ENCODE measurements at places on chromosomes 11 and 22.
A peak's percentile ranks its signal among the peaks of the same experiment; 100 is the strongest.

- peak; percentile 61 for DNase-seq
These were observed 1.1 kb downstream of the HYOU1 start for GRCh38 chr11:119055901-119056300.

DNA sequence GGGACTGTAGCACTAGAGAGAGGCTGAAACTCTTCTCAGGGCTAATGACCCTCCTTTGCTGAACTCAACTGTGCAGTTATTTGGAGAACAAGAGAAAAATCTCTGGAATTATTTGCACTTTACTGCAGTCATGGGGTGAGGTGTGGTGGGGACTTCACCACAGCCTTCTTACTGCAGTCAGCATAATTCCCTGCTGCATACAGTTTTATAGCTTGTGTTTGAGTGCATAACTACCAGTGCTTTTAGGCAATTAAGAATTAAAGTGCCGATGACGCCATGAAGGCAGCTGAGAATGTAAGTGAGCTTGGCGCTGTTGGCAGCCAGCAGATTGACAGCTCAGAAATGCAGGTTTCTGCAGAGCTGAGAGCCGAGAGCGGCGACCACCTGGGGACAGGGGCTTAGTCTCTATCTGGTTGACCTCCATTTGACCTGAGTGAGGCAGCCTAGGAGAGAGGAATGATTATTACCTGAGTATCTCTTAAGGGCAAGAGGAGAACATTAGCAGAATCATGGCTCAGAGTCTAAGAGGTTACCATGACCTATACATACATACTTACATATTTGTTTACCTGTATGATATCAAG, 830.0 kb downstream of the NTM start:
- DNase-seq, result no peak

DNA sequence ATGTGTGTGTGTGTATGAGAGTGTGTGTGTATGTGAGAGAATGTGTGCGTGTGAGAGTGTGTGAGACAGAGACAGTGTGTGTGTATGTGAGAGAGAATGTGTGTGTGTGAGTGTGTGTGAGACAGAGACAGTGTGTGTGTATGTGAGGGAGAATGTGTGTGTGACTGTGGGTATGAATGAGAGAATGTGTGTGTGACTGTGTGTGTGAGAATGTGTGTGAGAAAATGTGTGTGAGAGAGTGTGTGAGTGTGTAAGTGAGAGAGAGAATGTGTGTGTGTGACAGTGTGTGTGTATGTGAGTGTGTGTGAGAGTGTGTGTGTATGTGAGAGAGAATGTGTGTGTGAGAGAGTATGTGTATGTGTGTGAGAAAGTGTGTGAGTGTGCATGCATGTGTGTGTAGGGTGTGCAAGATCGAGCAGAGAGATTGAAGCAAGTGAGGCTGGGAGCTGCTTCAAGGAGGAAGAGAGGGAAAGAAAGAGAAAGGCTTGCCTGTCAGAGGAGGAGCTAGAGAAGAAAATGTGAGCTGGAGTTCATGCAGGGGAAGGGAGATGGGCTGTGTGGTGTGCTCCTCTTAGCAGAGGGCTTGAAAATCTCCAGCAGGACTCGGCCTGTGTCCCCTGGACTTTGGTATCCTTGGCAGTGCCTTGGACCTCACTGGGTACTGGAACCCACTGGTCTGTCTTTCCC, 27.7 kb upstream of the TP53I11 start:
- no peak for DNase-seq

DNA sequence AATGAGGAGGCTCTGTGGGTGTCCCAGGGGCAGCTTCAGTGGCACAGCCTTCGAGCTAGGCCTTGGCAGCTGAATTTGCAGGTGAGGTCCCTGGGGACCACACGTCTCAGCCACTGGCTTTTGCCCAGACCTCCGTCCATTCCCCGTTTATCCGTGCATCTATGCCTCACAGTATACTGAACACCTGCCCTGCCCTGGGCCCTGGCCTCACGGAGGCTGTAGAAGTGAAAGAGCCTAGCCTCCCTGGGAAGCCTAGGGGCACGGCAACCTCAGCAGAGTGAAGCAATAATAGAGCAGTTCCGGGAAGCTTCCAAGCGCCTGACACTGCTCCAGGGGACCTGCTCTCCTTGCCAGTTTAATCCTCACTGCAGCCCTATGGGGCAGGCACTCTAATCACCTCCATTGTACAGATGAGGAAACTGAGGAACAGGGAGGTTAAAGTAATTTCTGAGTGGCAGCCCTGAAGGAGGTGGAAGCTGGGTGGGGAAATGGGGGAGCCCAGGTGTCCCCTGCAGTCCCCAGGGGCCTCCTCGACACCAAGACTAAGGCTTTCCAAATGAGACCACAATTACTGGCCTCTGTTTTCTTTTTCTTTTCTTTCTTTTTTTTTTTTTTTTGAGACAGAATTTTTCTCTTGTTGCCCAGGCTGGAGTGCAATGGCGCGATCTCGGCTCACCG, 2.7 kb upstream of the NFAM1 start:
- DNase-seq, result no peak

DNA sequence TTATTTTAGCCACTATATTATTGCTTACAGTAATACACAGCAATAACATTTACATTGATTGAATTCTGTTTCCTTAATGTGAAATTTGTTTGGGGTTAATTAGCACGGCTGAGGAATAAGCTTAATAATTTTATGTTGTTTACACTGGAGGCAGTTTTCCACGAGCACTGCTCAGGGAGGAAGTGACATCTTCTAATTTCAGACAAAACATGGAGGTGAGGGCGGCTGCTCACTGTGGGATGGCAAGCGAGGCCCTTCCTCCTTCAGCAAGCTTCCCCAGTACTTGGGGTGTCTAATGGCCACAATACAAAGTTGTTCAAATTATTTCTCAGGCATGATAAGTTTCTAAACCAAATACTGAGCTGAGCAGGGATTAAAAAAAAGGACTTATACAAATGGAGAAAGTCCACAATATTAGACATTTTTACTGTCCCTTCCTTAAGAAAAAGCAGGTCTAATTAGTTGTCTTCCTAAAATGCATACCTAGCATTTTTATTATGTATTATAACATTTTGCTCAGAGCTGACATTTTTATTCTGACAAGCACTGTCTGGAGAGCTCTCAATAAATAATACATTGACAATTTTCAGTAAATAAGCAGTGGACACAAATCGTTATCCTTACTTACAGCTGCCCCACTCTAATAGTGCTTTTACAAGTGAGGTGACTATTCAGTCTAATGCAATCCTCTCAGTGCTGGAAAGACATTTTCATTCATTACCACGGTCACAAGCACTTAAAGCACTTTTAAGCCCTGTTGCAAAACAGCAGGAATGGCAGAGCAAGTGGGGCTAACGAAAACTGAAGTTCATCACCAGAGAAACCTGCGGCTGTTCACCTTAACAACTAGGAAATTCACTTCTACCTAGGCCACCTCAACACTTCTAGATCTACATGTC, 56.2 kb downstream of the SOX6 start:
- no peak for DNase-seq

DNA sequence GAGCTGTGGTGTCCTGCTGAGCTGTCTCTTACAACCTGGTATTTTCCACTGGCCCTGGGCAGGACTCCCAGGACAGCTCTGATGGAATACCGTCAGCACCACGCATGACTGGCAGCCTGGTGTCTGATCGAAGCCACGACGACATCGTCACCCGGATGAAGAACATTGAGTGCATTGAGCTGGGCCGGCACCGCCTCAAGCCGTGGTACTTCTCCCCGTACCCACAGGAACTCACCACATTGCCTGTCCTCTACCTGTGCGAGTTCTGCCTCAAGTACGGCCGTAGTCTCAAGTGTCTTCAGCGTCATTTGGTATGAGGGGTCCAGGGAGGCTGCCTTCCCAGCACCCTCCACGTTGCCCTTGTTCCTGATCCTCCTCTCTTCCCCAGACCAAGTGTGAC, 2.4 kb downstream of the KAT5 start:
- no peak for DNase-seq

DNA sequence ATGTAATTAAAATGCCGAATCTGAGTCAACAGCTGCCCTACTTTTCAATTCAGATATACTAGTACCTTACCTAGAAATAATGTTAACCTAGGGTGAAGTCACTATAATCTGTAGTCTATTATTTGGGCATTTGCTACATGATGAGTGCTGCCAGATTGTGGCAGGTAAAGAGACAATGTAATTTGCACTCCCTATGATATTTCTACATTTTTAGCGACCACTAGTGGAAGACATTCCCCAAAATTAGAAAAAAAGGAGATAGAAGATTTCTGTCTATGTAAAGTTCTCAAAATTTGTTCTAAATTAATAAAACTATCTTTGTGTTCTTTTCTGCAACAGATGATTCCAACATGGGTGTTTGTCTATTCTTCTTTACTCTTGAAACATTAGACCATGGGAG, 14.1 kb downstream of the MS4A1 start:
- no peak for DNase-seq

- no peak for DNase-seq
These were observed 1234.0 kb downstream of the TBC1D22A start for GRCh38 chr22:47996446-47996857.
